CD4-positive, alpha-beta T cell treated with Interleukin-4 for 4 hours (primary cell): ENCODE measurements at places on chromosomes 3 and 15.

DNA sequence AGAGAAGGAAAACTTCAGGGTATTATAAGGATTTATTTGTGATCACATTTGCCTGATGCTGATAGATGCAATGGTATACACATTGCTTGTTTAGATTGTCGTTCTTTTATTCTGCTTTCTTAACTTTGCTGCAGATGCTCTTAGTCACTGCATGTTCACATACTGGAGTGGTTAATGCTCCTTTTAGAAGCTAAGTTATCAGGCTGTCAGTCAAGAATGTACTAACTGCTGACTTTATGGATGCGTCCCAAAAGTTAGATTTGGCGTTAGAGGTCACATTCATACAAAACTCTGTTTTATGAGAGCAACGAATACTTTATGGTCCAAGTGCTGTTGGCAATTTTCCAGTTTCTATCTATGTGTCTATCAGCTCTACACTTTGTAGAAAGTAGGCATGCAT, 160.7 kb downstream of the BBX start:
- no peak for DNase-seq

DNA sequence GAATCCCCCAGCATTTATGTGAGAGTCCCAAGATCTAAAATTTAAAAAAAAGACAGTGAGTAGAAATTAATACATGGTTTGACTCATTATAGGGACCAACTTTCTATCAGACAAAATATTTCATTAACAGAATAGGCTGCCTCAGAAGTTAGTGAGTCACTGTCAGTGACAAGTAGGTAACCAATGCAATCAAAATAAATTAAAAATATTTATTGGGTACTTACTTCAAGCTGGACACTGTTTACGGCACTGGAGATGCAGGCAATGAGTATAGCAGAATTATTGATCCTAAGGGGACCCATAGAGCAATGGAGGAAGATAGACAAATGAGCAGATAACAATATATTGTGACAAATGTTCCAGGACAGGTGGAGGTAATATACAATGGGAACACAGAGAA, 135.6 kb upstream of the BCL6 start:
- DNase-seq, result no peak

- DNase-seq, result no peak
Observed at GRCh38 chr3:27462228-27462627, 22.0 kb downstream of the SLC4A7 start.

GRCh38 chr3:152466784-152467183, 198.1 kb downstream of the MBNL1 start:
- DNase-seq, result peak; percentile 40
